Left renal pelvis (tissue), 4 donors: ENCODE measurements at places on chromosomes 3 and 15. TPM values are rescaled to one million over a fixed set of nuclear protein-coding genes. Genes with fewer than 3 reads are reported as not detected.

GRCh38 chr3:124257336-124257864, 265.5 kb upstream of the ROPN1 start:
- no peak for DNase-seq

GRCh38 chr3:128392021-128392420, 74.7 kb downstream of the DNAJB8 start:
- no peak for DNase-seq

Gene SLC24A5
- polyA plus RNA-seq, result 0.49 TPM

DNA sequence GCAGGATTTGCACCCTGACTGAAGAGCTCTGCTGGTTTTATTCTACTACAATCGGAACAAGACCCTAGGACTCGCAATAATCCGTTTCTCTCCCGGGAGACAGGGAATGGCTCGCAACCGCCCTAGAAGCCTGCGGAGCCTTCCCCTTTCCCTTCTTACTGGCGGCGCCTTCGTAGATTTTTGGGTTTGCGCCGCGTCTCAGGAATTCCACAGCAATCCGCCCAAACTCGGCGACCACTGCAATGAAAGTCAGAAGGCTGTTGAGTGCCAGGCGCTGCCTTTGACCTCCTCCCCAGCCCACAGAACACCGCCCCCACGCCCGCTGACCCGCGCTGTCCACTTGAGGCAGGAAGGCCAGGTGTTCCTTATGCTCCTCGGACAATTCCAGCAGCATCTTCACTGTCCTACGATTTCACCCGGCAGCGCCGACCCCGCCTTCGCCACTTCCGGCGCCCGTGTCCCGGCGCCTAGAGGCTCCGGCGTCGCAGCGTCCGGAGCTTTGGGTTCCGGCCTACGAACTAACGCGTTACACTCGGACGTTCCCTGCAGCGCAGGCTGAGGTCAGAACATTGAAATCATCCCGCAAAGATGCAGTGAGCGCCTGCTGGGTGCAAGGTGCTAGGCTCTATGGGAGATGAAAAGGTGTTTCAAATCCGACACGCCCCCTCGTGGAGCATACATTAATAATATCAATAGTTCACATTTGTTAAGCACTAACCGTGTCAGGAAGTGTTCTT, at the start of gene COMMD2:
TSS of gene COMMD2 (minus strand) at position 439 of the 737 bp plus-strand sequence. CDS start at position 394, 45 bp downstream.
- peak; percentile 70 for DNase-seq

- no peak for DNase-seq
Measured at GRCh38 chr3:72288955-72289691, 504.2 kb upstream of the PROK2 start.

DNA sequence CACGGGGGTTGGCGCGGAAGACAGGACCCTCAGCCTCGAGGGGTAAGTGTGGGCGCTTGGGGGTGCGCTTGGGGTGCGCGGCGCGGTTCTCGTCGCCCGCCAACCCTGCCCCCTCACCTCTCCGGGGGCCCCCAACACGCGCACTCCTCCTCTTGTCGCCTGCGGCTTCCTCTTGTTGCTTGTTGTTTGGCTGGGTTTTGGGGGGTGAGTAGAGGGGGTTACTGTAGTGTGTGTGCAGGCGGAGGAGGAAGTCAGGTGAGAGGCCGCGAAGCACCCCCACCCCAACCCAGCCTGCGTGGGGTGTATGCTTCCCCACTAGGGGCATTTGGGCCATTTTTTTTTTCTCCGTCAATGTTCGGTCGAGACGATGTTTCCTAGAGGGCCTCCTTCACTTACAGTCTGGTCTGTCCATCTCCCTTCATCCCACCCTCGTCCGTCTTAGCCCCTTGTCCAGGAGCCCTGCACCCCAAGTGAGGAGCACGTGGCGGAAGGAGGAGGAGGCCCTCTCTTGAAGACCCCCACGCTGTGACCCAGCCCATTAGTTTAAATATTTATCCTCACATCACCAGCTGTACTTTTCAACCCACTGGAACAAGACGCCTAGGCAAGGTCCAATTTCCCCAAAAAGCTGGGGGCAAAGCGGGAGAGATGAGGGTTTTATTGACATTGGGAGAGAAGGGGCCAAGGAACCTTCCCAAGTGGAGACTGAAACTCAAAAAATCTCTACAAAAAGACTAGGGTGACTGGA, 20.4 kb upstream of the SATB1 start:
- no peak for DNase-seq

Gene PRSS50
- 3.3 TPM for polyA plus RNA-seq

DNA sequence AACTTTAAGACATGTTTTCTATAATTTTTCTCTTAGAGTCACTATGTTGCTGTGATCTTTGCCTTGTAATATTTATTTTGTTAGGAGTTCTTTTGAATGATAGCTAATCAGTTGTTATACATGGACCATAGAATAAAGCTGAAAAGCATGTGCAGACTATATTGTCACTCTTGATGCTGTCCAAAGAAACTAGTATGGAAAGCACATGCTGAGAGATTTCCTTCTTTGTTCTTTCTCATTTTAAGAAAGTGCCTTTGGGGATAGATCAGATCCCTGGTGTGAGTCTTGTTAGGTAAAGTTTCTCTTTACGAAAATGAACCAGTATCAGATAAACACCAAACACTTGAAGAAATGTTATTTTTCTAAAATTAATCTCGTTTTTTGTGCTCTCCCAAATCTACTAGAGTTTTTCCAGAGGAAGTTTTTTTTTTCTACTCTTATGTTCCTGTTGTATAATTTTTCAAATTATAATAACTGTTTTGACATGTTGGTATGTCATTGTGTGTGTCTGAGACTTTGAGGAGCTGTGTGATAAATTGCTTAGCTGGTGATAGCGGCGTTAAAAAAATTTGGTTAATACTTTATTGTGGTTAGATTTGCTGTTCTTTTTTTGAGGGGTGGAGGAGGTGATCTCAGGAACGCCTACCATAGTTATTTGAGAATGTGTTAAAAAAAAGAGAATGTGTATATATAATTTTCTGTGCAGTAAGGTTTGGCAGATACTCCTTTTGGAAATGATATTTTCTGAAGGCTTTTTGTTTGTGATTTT, 2.2 kb downstream of the PIAS1 start:
- no peak for DNase-seq

DNA sequence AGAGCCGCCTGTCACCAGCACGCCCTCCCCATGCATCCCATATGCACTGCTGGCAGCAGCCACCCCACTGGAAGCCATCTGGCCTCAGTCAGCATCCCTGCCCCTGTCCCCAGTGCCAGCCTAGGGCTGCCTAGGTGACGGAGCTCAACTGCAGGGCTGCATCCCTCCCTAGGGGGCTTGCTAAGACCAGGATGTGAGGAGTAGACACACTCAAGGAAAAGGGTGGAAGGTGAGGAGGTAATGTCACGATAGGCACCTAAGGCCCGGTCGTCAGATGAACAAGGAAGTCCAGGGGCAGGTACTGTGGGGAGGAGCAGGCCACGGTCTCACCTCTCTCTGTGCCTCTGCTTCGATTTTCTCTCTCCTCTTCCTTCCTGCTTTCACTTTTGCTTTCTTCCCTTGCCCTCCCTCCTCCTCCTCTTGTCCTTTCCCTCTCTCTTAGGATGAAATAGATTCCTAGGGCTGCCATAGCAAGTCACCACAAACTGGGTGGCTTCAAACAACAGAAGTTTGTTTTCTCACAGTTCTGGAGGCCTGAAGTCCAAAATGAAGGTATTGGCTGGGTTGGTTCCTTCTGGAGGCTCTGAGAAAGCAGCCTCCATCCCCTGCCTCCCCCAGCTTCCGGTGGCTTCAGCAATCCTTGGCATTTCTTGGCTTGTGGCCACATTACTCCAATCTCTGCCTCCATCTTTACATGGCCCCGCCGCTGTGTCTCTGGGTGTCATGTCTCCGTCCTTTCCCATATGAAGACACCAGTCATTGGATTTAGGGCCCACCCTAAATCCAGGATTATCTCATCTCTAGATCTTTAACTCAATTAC, 298.3 kb downstream of the SHQ1 start:
- DNase-seq, result no peak

Gene CDHR4
- polyA plus RNA-seq, result 0.12 TPM

- DNase-seq, result no peak
Measured at GRCh38 chr3:38004415-38005075, 14.0 kb downstream of the VILL start.

DNA sequence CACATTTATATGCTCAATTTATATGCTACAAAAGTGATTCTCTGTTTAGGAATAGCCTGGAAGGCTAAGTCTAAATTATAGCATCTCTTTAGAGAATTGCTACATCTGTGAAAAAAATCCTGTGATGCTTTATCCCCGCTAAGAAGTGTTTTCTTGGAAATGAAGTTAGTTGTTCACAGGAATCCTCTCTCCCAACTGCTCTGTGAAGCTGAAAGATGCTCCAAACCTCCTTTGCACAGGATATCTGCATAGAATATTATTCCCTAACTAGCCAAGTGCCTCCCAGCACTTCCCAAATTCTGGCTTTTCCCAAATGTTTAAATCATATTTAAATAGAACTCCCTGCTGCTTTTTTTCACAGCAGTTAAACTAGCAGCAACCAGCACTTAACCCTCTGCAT, 132.2 kb downstream of the SRGAP3 start:
- DNase-seq, result no peak

Gene CHRM5
- polyA plus RNA-seq, result 0.10 TPM
